Heart left ventricle (tissue), 16 donors: ENCODE measurements at places on chromosomes 1 and 21. TPM values are rescaled to one million over a fixed set of nuclear protein-coding genes. Genes with fewer than 3 reads are reported as not detected.

DNA sequence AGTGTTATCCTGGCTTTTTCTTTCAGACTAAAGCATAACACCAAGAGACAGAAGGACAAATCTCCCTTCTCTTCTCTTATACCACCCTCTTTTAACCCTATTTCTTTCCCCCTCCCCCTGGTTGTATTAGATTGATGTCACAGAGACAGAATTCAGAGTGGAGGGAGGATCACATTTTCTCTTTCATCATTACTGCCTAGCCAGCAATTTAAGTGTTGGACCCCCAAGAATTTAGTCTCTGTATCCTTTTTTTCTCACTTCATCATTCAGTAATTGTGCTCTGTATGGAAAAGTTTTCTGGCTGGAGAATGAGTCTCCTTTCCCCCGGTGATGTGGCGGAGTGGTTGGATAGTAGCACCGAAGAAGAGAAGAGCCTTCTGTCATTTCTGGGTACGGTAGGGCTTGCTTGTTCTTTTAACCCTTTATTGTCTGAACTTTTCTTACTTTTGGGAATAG is 124.8 kb downstream of the CLEC20A start:
- no peak overlapping the region for H3K4me3 ChIP-seq
- DNase-seq = no peak
- peaks cover 13% of the 10 kb centered on the region for H3K4me1 ChIP-seq
- H3K27ac ChIP-seq = no peak overlapping the region
- H3K27me3 ChIP-seq = no peaks in the 10 kb centered on the region

DNA sequence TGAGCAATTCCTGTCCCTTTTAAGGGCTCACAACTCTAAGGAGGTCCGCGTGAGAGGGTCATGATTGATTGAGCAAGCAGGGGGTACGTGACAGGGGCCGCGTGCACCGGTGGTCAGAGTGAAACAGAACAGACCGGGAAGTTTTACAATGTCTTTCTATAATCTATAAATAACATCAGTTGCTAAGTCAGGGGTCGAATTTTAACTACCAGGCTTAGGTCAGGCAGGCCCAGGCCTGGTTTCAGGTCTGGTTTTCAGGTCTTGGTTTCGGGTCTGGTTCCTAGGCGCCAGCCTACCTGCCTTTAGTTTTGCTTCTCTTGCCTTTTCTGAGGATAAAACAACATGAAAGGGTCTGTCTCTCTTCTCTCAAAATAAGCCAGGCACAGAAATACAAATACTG is 476.0 kb upstream of the CAMK1G start:
- H3K4me3 ChIP-seq = no peak overlapping the region
- no peaks in the 10 kb centered on the region for H3K36me3 ChIP-seq
- no peaks in the 10 kb centered on the region for H3K4me1 ChIP-seq
- DNase-seq = no peak

DNA sequence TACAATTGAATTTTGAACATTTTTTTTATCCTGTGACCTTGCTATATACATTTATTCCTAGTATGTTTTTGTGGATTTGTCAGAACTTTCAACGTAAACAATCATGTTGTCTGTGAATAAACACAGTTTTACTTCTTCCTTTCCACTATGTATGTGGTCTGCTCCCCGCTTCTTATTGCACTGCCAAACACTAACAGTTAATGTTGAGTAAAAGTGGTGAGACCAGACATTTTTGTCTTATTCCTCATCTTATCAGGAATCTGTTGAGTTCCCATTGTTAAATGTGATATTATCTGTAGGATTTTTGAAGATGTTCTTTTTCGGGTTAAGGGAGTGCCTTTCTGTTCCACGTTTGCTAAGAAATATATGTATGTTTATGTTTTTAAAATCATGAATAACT is 45.9 kb downstream of the CAMSAP2 start:
- H3K4me3 ChIP-seq = no peak overlapping the region
- peaks cover 17% of the 10 kb centered on the region for H3K4me1 ChIP-seq
- no peaks in the 10 kb centered on the region for H3K27me3 ChIP-seq
- no peak overlapping the region for H3K27ac ChIP-seq
- no peak for DNase-seq

DNA sequence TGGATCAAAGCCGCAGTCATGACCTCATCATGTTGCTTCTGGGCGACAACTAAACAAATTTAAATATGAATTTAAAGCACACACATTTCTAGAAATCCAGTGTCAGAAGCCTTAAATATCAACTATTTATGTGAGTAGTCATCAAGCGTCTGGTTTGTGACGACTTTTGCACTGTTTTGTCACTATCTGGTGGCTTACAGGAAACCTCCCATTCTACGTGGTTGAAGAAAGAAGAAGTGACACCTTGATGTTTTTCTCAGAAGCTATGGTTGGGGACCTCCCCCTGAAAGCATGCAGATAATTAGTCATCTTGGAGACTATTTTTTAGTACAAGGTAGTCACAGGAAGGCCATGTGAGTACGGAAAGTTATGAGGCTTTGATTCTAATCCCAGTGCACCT is 58.5 kb downstream of the TENT5C start:
- peaks cover 6% of the 10 kb centered on the region for H3K4me1 ChIP-seq
- H3K27me3 ChIP-seq = no peaks in the 10 kb centered on the region
- no peak overlapping the region for H3K27ac ChIP-seq
- DNase-seq = no peak
- H3K36me3 ChIP-seq = no peaks in the 10 kb centered on the region

GRCh38 chr1:213751064-213751397 is 236.7 kb upstream of the PROX1 start:
- H3K36me3 ChIP-seq = no peaks in the 10 kb centered on the region
- H3K27ac ChIP-seq = no peak overlapping the region
- no peak for DNase-seq

GRCh38 chr1:66248746-66249145 is 285.2 kb upstream of the SGIP1 start:
- DNase-seq = no peak
- H3K27me3 ChIP-seq = no peaks in the 10 kb centered on the region
- no peaks in the 10 kb centered on the region for H3K36me3 ChIP-seq
- no peak overlapping the region for H3K27ac ChIP-seq
- no peak overlapping the region for H3K4me3 ChIP-seq
- H3K4me1 ChIP-seq = no peaks in the 10 kb centered on the region

- H3K36me3 ChIP-seq = peaks cover 12% of the 10 kb centered on the region
- peaks cover 63% of the 10 kb centered on the region for H3K4me1 ChIP-seq
- no peak for DNase-seq
- H3K27me3 ChIP-seq = no peaks in the 10 kb centered on the region
- peak overlapping the region; percentile 84 for H3K4me3 ChIP-seq
- H3K27ac ChIP-seq = peak overlapping the region; percentile 100
Measured at GRCh38 chr1:46301406-46301807, 2.0 kb downstream of the LRRC41 start.

GRCh38 chr1:190252046-190252445 is 225.6 kb downstream of the BRINP3 start:
- H3K27ac ChIP-seq = no peak overlapping the region
- H3K36me3 ChIP-seq = no peaks in the 10 kb centered on the region
- no peak for DNase-seq
- no peak overlapping the region for H3K4me3 ChIP-seq
- no peaks in the 10 kb centered on the region for H3K4me1 ChIP-seq

DNA sequence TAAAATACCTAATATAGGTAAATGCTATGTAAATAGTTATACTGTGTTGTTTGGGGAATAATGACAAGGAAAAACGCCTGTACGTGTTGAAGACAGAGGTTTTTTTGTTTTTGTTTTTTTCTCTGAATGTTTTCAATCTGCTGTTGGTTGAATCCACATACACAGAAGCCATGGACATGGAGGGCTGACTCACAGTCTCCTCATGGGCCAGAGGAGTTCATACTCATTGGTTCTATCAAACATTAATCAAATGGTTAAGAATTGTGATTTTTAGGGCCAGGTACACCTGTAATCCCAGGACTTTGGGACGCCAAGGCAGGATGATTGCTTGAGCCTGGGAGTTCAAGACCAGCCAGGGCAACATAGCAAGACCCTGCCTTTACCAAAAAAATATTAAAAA is 20.5 kb downstream of the MIER1 start:
- H3K4me1 ChIP-seq = peaks cover 42% of the 10 kb centered on the region
- peaks cover 68% of the 10 kb centered on the region for H3K36me3 ChIP-seq
- H3K4me3 ChIP-seq = no peak overlapping the region
- no peak for DNase-seq
- H3K27me3 ChIP-seq = no peaks in the 10 kb centered on the region

GRCh38 chr1:2540816-2541492 is 10.9 kb upstream of the HES5 start:
- no peak for DNase-seq
- H3K4me1 ChIP-seq = peaks cover 34% of the 10 kb centered on the region
- no peaks in the 10 kb centered on the region for H3K36me3 ChIP-seq
- H3K27me3 ChIP-seq = peaks cover 8% of the 10 kb centered on the region
- H3K4me3 ChIP-seq = no peak overlapping the region

CNR2 gene
- total RNA-seq = 0.07 TPM
